Effector CD8-positive, alpha-beta T cell (primary cell): ENCODE measurements at places on chromosomes 7 and 10.

DNA sequence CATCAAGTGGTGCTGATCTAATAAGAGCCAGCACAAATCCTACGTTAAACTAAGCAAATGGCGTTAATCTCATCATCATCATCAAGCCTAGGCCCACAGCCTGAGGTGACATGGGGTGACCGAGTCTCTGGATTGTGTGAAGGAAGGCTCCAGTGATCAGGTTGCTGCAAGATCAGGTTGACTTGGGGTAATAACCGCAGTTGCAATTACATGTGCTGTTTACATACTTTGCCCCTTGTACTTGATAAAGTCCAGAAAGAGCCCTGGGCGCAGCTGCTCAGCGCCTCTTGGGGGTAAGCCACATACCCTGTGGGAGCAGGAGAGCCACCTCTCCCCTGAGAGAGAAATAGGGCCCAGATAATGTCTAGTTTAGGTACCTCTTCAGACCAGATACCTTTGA is 228.1 kb downstream of the WDR11 start:
- no peak for DNase-seq

DNA sequence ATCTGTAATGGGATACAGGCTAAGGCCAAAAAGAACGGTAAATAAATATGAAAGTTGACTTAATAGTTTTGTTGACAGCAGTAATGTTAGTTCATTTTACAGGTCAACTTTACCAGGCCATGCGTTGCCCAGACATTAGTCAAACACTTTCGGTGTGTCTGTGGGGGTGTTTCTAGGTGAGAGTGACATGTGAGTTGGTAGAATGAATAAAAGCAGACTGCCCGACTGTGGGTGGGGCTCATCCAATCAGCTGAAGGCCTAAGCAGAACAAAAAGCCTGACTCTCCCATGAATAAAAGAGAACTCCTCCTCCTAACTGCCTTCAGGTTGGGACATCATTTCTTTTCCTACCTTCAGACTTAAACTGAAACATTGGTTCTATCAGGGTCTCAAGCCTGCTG is 132.3 kb downstream of the MTPAP start:
- DNase-seq = no peak

DNA sequence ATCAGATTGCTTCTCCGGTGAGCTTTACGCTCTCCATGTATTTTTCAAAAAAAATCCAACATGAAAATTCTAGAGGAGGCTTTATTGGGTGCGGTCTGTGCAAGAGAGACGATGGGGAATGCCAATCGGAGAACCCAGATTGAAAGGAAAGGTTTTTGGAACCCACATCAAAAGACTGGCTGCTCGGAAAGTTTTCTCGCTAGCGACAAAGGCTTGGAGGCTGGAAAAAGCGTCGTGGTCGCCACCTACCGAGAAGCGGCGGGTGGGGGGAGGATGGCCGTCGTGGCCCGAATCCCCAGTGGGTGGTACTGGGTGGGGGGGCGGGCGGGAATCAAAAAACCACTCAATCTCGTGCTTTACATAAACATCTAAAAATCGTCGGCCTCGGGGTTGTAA is 1.1 kb upstream of the GTF2I start:
- peak; percentile 34 for DNase-seq

DNA sequence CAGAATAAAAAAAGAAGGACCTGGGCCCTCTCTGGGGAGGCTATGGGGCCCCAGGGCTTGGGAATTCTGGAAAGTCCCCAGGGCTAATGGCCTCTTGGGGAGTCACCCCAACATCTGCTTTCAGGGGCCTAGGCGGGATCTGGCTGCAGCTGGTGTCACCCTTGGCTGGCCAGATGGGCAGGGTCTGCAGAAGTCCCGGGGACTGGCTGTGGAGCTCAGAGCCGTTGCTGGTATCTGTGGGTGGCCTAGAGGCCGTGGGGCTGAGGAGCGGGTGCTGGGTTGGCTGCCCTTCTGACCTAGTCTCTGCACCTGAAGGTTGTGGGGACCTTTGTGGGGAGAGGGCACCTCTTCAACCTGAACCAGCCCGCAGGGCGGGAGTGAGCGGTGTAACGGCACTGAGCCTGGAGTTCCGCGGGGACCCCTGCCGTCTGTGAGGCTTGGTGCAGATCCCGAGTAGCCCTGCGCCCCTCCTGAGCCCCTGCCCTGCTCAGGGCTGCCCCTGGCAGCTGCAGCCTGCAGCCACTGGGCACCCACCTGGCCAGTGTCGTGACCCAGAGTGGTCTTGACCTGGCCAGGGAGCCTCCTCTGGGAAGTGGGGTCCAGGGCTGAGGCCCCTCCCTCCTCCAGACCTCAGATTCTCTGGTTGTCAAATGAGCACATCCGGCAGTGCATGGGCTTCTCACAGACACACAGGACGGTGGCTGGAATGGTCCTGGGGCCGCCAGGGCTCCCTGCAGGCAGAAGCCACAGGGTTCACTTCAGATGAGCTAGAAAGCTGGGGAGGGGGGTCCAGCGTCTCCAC is 51.5 kb downstream of the UNCX start:
- DNase-seq = no peak

DNA sequence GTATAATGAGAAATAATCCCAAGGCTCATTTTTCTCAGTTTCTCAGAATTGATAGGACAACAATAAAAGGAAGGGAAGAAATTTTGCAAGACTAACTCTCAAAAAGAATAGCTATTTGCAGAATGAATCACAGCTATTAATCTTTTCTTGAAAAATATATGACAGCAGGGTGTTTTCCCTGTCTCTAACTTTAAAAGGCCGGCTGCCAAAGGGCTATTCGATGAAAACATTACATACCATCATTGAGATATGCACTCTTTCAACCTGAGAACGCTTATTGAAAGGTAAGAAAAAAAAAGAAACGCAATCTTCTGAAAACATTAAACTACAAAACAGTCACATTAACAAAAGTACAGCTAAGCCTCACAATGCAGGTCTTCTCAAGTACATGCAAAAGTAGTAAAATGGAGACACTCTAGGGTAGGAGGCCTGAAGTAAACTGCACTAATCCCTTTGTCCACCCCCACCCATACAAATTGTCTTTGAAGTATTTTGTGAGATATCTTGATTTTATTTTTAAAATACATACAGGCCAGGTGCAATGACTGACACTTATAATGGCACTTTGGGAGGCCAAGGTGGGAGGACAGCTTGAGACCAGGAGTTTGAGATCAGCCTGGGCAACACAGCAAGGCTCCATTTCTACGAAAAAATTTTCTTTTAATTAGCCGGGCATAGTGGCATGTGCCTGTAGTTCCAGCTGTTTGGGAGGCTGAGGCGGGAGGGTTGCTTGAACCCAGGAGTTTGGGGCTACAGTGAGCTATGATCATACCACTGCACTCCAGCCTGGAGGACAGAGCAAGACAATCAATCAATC is 83.0 kb downstream of the PARD3 start:
- DNase-seq = no peak

GRCh38 chr7:4406288-4407058 is 275.6 kb upstream of the FOXK1 start:
- no peak for DNase-seq

- no peak for DNase-seq
Measured at GRCh38 chr10:96413151-96413787, 54.5 kb upstream of the OPALIN start.

DNA sequence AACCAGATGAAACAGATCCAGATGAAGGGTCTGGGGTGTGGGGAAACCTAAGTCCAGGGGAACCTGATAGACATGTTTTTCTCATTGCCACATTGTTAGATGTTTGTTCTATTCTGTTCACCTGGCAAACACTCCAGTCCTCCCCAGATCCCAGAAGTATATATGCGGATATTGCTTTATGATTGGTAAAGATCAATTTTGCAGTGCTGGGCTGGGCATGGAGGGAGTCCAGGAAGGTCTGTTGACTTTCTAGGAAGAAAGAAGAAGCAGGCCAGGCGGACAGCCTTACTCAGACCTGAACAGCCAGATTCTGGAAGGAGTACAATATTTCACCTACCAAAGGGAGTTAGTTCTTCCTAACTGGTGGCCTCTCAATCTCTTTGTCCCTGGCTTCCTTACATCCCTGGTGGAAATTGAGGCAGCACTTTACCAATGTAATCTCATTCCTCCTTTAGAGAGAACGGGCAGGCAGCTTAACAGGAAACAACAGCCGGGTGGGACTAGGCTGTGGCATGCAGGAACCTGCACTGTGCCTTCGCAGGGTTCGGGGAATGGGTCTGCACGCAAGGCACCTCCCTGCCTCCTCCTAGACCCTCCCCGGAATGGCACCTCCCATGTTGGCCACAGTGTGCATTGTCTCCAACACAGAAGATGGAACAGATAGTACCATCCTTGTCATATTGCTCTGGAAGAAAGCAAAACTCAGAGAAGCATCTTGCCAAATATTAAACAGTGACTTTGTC is 930 bp downstream of the GIMAP6 start:
- DNase-seq = no peak

DNA sequence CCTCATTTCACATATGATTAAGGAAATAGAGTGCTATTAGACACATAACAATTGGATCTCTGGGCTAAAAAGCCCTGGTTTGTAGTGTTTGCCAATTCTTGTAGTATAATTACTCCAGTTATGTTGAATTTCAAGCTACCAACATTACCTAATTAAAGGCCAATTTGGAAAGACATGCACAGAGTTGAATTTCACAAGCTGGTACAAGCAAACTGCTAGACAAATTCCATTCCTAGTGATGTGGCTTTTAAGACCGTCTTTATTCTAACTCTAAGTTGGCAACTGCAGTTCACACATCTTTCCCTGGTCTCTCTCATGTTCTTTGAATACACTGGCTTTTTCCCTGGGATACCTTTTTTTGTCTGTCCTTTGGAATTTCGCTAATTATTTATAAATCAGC is 384.1 kb upstream of the CNTNAP2 start:
- DNase-seq = no peak

DNA sequence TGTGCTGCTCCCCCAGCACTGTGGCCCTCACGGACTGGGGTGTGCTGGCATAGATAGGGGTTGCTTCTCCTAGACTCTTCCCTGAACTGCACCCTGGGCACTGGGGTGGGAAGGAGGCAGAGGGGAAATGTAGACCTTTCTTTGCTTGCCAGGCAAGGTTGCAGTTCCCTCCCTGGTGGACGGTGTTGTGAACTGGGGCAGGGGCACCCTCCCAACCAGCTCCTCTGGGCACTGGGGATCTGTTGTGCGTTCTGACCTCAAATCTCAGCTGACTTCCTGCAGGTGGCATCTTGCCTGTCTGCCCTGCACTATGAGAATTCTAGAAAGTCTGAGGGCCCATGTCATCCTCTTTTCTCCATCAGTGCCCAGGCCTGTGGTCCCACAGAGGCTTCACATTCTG is 53.9 kb downstream of the ARHGAP22 start:
- no peak for DNase-seq

DNA sequence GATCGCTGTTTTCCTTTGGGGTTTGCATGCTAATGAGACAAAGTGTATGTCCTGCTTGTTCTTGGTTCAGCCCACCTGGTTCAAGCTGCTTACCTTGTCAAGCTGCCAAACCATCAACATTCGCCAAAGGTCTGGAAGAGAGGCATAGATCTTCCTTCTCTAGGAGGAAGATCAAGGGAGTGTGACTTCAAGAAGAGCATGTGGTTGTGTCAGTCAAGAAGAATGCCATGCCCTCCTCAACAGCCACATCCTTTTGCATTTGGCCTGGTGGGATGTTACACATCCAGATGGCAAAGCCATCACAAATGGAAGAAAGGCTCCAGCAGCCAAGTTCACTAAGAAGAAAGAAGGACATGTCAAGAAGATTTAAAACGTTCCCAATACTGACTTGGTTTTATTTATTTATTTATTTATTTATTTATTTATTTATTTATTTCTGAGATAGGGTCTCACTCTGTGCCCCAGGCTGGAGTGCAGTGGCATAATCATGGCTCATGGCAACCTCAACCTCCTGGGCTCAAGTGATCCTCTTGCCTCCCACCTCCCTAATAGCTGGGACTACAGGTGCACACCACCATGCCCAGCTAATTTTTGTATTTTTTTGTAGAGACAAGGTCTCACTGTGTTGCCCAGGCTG is 5.1 kb upstream of the PIP4K2A start:
- no peak for DNase-seq

DNA sequence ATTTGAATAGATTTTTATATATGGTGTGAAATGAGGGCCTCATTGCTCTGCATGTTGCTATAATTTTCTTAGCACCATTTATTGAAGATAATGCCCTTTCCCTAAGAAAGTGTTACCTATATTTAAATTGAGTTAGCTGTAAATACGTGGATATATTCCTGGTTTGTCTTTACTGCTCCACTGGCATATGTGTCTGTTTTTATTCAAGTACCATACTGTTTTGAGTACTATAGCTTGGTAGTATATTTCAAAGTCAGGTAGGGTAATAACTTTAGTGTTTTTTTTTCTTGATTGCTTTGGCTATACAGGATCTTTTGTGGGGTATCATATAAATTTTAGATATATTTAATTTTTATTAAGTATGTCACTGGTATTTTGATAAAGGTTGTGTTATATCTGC is 31.4 kb downstream of the ZNF273 start:
- no peak for DNase-seq

DNA sequence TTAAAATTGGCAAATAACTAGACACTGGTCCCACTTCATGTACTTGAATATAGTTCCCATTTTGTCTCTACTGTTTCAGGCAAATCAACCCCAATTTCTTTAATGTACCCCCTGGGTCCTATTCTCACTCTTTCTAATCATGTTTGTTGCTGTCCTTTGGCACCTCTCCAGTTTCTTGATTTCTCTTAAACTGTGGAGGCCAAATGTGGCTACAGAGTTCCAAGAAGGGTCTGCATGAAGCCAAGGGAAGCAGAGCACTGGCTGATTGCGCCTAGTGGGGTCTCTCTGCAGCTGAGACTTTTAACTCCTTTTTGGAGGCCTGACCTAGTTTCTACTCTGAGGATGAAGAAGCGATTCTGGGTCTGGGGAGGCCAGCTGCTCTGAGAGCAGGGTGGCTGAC is 6.7 kb upstream of the ADAM12 start:
- no peak for DNase-seq

DNA sequence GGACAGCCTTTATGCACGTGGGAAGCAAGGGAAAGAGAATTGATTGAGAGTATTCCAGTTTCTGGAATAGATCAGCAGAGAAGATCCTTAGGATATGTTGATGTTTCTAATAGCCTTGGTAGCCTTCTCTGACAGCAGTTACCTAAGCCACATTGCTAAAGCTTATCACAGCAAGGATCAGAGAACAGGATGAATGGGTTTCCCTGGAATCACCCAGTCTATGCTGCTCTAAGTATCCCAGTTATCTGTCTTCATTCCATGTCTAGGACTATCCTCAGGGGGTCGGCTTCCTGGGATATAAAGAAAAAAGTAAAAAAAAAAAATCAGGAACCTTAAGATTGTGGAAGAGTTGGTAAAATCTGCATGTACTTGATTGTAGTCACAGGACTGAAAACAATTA is 352.0 kb upstream of the AKR1E2 start:
- no peak for DNase-seq
